ENCODE measurements at places on chromosomes 6 and 20.

DNA sequence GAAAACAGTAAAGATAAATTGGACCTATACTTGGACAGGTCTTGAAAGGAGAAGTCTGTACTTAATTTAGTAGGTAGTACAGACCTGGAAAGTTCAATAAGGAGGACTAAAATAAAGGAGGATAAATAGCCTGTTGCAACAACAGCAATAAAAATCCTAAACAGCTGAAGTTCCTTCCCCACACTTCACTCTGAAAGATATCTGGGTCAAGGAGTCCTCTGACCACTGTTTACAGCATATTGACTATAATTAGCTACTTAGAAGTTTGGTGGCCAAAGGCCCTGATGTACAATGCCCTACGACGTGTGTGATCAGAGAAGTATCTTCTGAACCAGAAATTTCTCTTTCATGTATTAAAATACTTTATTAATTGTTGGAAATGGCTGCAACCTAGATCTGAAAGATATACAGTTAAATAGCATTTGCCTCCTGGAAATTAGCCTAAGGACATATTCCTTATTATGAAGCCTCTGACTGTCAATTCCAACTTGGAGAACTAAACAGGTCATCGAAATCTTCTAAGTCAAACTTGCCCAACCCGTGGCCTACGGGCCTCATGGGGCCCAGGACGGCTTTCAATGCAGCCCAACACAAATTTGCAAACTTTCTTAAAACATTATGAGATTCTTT, 82.8 kb downstream of the KIF13A start:
- DNase-seq = no peak

DNA sequence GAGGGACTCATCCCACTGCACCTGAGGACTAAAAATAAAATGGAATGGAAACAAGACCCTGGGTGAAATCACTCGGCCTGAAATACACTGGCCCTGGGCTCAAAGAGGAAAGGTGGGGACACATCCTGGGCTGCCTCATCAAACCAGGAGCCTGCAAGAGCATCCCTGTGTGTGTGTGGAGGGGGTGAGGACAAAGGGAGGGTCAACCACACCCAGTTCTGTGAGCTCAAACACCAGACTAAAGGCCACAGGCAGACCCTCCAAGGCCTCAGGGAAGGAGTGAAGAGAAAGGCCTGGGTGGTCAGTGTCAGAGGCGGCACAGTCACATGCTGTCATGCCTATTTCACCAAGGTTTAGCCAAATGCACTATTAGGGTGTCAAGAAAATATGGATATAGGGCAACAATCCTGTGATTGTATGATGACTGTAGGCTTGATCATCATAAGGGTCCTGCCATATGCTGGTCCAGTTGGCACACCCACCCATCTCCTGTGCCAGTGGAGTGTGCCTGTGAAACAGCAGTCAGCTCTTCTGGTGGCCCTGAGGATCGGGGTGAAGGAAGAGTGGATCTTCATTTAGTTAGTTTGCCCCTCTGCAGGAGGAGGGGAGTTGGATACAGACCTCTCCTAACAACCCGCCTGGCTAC, 28.9 kb downstream of the SRSF3 start:
- no peak for DNase-seq

- DNase-seq = no peak
These were observed 78.3 kb downstream of the TRAM2 start for GRCh38 chr6:52498538-52499017.

DNA sequence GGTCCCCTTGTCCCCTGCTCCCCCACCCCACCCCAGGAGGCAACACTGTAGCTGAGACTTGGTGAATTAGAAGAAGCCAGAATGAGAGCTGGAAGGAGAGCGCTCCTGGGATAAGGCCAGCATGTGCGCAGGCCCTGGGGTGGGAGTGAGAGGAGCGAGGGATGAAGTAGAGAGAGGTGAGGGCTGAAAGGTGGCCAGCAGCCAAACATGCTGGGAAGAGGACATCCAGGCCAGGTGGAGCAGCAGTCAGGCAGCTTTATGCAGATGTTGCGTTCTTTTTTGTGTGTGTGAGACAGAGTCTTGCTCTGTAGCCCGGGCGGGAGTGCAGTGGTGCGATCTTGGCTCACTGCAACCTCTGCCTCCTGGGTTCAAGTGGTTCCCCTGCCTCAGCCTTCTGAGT, 2.2 kb upstream of the BPIFB1 start:
- no peak for DNase-seq

Measured in suppressor macrophage treated with lipopolysaccharide for 4 hours (primary cell).